T-helper 9 cell (primary cell): ENCODE measurements at places on chromosomes 5 and 9.

DNA sequence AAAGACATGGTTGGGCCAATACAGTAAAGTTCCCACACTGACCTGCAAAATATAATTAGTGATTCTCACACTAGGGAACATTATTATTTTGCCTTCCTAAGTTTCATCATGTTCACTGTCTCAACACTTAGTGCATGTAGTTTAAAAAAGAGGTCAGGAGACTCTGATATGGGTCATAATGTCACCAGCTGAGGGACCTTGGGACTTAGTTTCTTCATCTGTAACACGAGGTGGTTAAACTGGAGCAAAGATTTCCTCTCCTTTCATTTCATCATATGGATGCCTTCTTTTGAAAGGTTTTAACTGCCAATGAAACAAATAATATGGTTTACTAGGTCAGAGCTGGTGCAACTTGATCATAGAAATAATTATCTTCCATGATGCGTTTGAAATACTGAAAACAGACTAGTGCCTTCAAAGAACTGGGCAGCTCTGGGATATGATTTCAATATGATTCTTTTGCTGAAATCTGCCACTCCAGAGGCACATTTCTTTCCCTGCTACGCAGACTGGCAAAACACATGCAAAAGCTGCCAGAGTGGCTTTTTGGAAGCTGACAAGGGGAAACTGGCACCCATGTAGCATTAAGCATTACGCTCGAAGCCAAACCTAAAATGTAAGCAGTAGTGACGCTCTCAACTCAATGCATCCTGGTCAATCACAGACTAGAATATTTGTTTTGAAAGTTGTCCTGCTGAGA lies 20.8 kb downstream of the RETREG1 start:
- DNase-seq = no peak

DNA sequence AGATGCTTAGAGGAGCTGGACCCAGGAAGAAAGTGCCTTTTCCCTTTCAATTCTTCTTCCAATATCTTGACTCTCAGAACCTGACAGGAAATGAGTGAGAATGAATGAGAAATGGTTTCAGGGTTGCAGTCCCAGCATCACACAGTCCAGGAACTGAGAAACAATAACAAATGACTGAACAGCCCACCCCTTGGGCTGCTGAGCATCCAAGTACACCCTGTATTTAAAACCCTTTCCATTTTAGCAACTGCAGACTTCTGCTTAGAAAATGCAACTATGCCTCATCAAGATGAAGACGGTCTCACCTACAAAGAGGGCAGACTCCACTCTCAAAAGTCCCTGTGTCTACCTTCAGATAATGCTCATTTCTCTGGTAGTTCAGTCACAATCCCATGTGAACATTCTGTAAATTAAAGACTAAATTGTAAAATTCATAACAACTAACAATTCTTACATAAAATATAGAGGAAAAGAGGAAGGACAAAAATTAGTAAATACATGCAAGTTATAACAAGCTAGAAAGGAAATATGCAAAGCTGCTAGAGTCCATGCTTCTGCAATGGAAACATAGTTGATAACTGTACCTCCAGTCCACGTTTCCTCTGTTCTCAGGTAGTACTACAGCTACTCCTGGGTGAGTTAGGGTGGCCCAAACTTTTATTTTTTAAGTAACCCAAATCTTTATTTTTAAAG lies 316.5 kb downstream of the ICE1 start:
- DNase-seq = no peak

GRCh38 chr5:108386345-108387061 lies 4.6 kb upstream of the FBXL17 start:
- no peak for DNase-seq

- DNase-seq = no peak
Measured at GRCh38 chr5:172223901-172224873, 30.2 kb downstream of the EFCAB9 start.

- DNase-seq = no peak
Measured at GRCh38 chr5:178453224-178453623, 137.0 kb downstream of the COL23A1 start.
